Activated naive CD8-positive, alpha-beta T cell treated with anti-CD3 and anti-CD28 coated beads for 36 hours (primary cell): ENCODE measurements at places on chromosomes 3 and 15. TPM values are rescaled to one million over a fixed set of nuclear protein-coding genes. Genes with fewer than 3 reads are reported as not detected.

The SMAD6 gene
- total RNA-seq: 0.10 TPM

The DUOXA2 gene
- total RNA-seq: not detected

DNA sequence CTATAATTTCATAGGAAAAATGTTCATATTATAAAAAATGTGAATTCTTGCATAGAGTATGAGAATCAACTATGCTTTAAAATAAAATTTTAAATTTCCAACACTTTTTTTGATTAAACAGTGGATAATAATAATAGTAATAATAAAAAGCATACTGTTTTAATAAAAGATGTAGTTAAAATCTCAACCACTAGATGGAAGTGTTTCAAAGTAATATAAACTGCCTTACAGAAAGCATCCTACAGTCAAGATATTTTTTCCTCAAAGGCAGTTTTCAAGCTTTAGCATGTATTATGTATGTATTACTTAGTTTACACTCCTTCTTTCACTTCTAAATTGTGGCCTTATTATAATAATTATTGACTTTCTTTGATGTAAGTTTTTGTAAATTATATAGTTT is 217.5 kb downstream of the CHL1 start:
- H3K36me3 ChIP-seq: no peaks in the 10 kb centered on the region
- H3K27me3 ChIP-seq: no peaks in the 10 kb centered on the region
- H3K4me1 ChIP-seq: no peaks in the 10 kb centered on the region

GRCh38 chr15:47432826-47433225 is 284.5 kb upstream of the SEMA6D start:
- H3K4me1 ChIP-seq: no peaks in the 10 kb centered on the region
- no peak overlapping the region for H3K27ac ChIP-seq
- no peak for DNase-seq
- no peaks in the 10 kb centered on the region for H3K36me3 ChIP-seq
- no peak overlapping the region for H3K4me3 ChIP-seq

GRCh38 chr3:62168356-62168755 is 205.0 kb downstream of the FEZF2 start:
- DNase-seq: no peak
- no peak overlapping the region for H3K27ac ChIP-seq
- no peak overlapping the region for H3K4me3 ChIP-seq
- H3K4me1 ChIP-seq: no peaks in the 10 kb centered on the region
- peaks cover 19% of the 10 kb centered on the region for H3K27me3 ChIP-seq
- no peaks in the 10 kb centered on the region for H3K36me3 ChIP-seq

GRCh38 chr15:58361273-58361759 is 70.5 kb upstream of the LIPC start:
- H3K4me1 ChIP-seq: peaks cover 50% of the 10 kb centered on the region
- H3K27me3 ChIP-seq: no peaks in the 10 kb centered on the region
- H3K4me3 ChIP-seq: no peak overlapping the region
- no peak overlapping the region for H3K27ac ChIP-seq
- no peak for DNase-seq
- H3K36me3 ChIP-seq: peaks cover 6% of the 10 kb centered on the region

GRCh38 chr3:35393901-35394799 is 245.2 kb upstream of the ARPP21 start:
- no peaks in the 10 kb centered on the region for H3K36me3 ChIP-seq
- H3K27ac ChIP-seq: no peak overlapping the region
- DNase-seq: no peak
- peaks cover 4% of the 10 kb centered on the region for H3K27me3 ChIP-seq

GRCh38 chr3:59939826-59940426 is 890.1 kb upstream of the CFAP20DC start:
- peaks cover 1% of the 10 kb centered on the region for H3K36me3 ChIP-seq
- no peak for DNase-seq
- H3K4me3 ChIP-seq: no peak overlapping the region
- peaks cover 32% of the 10 kb centered on the region for H3K4me1 ChIP-seq
- no peaks in the 10 kb centered on the region for H3K27me3 ChIP-seq

DNA sequence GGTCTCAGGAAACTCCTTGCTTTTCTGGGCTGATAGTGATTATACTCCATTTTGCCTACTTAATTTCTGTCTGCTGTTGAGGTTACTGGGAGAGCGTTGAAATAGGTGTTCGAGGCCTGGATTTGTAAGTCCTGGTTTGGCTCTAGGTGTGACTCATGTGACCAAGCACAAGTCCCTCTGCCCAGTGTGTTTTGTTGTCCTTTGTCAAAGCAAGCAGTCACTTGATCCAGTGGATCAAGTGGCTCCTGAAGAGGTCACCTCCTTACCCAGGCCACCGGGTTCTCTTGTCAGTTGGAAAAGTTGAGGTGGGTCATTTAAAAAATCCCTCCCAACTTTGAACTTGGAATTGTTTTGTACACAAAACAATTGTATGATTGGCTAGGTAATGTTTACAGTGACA is 70.0 kb downstream of the LPP start:
- peaks cover 2% of the 10 kb centered on the region for H3K4me1 ChIP-seq
- H3K27me3 ChIP-seq: no peaks in the 10 kb centered on the region
- H3K4me3 ChIP-seq: no peak overlapping the region
- peaks cover 28% of the 10 kb centered on the region for H3K36me3 ChIP-seq
- DNase-seq: no peak
- H3K27ac ChIP-seq: no peak overlapping the region
